Left ventricle myocardium superior (tissue), 1 donor: ENCODE measurements at places on chromosomes 4 and X.
A peak's percentile ranks its signal among the peaks of the same experiment; 100 is the strongest.

GRCh38 chr4:63742882-63743281 lies 666.4 kb downstream of the TECRL start:
- no peak for DNase-seq

- DNase-seq: no peak
These were observed 11.6 kb upstream of the CXCL13 start for GRCh38 chr4:77593993-77594392.

- no peak for DNase-seq
These were observed 1393.4 kb upstream of the PCDH7 start for GRCh38 chr4:29326816-29327215.

DNA sequence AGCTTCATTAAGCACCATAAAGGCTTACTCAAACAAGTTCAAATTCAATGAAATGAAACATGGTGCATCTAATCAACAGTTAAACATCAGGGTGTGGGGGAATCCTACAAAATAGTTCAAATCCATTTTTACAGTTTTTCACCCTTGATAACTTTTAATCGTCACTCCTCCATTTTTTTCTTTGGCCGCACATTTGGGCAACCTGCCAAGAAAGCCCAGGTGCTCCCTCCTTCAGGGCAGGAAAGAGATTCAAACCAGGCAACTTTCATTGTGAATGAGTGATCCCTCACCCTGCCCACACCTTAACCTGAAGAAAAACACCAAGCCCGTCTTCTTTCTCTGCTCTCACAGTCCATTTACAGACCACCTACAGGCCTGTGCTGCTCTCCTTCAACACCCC lies 24.9 kb downstream of the TRIM61 start:
- DNase-seq: no peak

DNA sequence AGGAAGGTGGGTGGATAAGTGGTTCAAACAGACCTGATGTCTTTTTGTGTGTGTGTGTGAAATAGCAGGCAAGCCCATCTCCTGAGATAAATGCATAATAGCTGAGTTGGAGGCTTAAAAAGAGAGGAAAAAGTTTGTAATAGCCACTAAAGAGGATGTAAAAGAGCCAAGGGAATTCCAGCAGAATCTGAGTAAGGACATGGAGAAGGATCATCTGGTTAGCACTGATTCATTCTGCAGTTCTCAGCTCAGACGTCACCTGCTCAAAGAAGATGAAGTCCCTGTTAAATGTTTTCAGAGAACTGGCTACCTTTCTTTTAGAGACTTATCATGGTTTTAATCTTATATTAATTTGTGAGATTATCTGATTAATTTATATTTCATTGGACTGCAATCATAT lies 21.0 kb upstream of the IL13RA2 start:
- DNase-seq: no peak

GRCh38 chr4:99382745-99383360 lies 30.3 kb upstream of the ADH1C start:
- no peak for DNase-seq

DNA sequence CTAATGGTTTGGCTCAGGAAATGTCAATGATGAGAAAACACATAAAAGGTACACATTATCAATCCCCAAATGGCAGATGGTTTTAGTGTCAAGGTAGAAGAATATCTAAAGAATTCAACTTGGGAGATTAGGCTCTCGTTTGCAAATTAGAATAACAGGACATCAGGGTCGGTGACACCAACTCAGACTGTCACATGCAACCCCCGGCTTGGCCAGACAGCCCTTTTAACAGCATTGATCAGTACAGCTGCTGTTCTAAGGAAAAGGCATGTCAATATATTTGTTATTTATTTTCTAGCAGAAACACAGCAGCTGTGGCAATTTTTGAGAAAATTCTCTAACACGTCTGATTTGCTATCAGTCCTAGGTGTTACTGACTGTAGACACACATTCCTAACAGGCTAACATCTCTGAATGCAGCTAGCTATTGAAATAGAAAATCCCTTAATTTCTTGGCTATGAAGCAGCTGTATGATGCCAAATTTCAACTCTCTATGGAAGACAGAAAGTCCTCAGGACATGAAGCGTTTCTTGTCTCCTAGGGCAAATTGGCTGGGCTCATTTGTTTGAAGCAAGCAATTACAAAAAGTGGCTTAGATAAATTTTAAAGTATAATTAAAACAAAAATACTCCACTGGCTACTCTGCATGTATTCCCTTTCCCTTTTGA lies 269.0 kb upstream of the CXXC4 start:
- no peak for DNase-seq

GRCh38 chr4:8494983-8495548 lies 54.5 kb downstream of the TRMT44 start:
- no peak for DNase-seq

GRCh38 chr4:145285928-145286327 lies 105.5 kb upstream of the OTUD4 start:
- DNase-seq: no peak

DNA sequence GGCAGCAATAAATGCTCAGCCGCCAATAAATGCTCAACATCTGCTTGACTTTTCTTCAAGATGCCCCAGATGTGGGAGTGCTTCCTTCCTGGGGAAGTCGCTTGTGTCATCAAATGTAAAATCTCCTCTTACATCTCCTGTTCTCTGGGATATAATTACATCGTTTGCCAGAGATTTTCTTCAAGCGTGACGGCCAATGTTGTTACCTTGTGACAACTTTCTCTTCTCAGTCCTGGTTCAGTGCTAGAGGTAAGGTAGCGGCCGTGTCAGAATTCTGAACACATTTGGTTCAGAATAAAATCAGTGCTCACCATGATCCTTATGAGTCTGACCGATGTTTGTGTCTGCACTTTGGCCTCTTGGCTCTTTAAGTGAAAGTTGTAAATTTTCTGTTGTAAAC lies 102.5 kb downstream of the ASMT start:
- DNase-seq: no peak

GRCh38 chr4:153074936-153075630 lies 129.2 kb upstream of the TRIM2 start:
- no peak for DNase-seq

GRCh38 chr4:74244049-74244448 lies 64.2 kb upstream of the EPGN start:
- no peak for DNase-seq

- DNase-seq: no peak
These were observed 116.0 kb upstream of the RPS6KA3 start for GRCh38 chrX:20382518-20383297.

- peak; percentile 33 for DNase-seq
These were observed at the start of gene ZNF185 for GRCh38 chrX:152897222-152898131. ZNF185 (plus strand) TSS chrX:152898067; CDS start chrX:152914490, 16,423 bp downstream.

GRCh38 chrX:18702362-18703195 lies 4.9 kb upstream of the PPEF1 start:
- DNase-seq: no peak

DNA sequence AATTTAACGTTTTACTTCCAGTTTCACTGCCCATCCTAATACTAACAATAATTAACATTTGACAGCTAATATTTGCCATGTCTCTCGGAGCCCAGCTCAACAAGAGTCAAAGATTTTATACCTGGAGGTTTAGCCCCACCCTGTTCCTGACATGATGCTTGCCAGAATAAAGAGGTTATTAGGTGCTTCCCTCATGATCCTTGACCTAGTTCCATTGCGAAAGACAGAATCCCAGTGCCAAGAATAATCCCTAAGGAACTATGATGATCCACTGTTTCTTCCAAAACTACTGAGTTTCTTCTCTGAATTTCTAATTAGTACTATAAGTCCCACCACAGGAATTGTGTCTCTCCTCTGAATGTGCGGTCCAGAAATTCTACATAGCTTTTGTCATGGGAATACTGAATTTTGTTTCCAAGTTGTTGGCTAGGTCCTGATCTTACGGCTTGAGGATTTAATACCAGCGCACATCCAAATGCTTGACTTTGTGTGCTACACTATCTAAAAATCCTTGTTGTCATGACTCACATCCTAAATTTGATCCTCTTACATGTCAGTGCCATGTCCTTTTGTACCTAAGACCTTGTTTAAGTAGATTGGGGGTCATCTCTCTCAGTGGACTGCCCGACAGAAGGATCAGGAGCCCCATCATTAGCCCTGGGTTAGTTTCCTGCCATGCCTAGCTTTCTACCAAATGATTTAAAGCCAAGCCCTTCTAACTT lies 23.1 kb downstream of the ANTXR2 start:
- no peak for DNase-seq

DNA sequence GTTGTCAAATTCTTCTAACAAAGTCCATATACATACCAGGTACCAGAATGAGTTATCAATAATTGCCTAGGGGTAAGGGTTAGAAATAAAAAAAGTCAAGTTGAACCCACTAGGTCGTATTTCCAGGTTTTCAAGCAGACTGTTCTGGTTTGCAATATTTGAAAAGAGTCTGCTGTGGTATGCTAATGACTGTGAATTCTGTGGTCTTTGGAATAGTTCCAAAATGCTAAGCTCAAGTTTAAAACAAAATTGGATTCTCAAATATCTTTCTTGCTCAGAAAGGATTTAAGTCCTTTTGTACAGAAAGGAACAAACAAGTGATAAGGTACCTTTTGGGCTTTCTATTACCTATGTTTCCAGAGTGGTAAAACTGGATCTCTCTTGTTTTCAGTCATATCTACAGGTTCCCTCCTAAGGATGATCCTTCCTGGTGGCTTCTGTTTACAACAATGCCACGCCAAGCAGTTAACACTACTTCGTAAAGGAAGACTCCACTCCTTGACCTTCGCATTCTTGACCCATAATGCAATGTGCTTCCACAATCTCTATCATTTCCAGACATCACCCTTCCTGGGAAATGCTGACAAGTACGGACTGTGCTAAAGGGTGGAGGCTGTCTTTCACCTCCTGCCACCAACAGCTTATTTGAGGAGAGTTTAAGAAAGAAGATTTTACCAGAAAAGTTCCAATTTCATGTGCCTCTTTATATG lies 531.7 kb upstream of the FTHL17 start:
- DNase-seq: no peak

DNA sequence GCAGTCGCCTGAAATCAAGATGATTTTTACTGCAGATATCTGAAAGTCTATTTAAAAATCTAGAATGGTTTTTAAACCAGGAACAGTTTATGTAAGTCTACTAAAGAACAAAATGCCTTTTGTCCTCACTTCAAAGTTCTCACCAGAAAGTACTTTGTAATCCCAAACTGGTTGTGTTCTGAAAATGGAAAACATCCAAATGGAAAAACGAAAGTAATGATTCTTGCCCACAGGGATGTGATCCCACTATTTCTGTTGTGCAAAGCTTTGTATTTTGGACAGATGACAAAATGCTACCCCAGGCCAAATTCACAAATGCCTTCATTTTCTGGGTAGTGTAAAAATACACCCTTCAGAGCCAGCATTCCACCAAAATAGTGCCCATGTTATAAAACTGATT lies 265.5 kb upstream of the FTHL17 start:
- DNase-seq: no peak

GRCh38 chr4:92172203-92172602 lies 131.6 kb upstream of the GRID2 start:
- no peak for DNase-seq

DNA sequence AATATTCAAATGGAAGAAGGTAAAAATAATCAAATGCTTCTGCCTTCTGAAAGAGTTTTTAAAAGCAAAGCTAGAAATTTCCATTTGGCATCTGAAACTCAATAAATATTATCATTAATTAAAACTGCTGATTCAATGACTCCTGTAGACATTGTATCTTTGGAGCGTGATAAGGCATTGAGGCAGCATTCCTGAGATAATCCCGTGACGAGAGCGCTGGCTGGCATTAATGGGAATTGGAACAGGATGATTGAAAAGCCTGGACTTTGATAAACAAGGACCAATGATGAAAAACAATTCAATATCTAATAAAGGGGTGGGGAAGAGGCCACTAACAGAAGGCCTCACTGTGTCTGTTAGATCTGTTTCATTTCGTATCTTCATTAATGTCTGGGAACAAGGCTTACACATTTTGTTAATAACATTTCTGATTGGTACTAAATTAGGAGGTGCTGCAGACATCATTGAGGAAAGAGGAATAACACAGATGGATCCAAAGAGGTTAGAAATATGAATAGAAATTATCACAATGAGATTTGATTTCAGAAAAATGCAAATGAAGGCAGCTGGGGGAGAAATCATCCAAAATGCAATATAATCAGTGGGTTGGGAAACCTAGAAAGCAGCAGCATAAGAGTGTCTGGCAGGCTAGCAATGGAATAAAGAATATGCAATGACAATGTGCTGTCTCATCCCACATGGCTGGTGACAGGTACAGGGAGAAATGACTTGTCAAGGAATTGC lies 102.3 kb downstream of the SCD5 start:
- no peak for DNase-seq

- DNase-seq: no peak
These were observed 112.5 kb downstream of the PCDH7 start for GRCh38 chr4:30832639-30833038.

GRCh38 chrX:87874043-87874442 lies 356.4 kb downstream of the KLHL4 start:
- no peak for DNase-seq

DNA sequence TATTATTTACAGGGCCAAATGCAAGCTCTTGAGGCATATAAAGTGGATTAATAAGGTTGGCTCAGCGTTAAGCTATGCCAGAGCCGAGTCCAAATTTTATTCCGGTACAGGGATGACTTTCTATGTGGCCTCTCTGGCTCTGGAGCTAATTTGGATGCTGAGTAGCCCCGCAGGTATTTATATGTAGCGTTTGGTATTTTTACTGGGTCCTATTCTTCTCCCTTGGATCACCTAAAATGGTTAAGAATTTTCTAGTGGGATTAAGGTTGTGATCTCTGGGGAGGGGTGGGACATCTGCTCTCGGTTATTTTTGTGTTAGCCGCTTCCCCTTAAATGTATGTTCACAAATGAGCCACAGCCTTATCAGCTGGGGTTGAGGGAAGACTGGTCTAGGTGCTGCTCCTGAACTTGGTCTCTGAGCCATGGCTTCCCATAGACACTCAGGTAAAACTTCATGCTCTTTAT lies 49.4 kb downstream of the FHL1 start:
- DNase-seq: no peak

DNA sequence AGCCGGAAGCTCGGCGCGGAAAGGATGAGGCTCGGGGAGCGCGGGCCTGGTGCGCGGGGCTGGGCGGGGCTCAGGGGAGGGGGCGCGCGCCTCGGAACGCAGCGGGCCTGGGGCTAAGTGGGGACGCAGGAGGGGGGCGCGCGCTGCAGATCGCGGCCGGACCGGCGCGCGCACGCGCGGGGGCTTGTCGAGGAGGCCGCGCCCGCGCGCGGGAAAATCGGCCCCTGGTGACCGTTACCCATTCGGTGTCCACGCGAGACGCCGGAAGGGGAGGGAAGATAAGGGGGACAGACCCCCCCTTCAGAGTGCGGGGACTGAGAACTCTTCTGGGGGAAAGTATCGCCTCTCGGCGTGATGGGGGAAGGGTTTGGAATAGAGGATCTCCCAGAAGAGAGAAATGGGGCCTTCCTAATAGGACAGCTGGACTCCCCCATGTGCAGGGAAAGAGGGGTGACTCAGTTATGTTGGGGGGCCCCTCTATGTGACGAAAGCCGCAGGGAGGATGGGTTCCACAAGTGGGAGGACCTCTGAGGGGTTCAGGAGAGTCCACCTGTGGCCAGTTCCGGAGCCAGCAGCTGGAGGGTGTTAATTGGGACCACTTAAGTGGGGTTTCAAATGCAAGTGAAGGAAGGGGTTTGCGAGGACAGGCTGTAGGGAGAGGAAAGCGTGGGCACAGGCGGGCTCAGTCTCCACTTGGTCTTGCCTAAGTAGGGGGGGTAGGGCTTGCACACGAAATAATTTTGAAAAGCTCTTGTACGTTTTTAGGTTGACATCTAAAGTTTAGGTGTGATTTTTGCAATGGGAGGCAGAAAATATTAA lies 584 bp downstream of the SUV39H1 start:
- DNase-seq: peak; percentile 49
